ENCODE measurements at places on chromosomes 11 and 22.

DNA sequence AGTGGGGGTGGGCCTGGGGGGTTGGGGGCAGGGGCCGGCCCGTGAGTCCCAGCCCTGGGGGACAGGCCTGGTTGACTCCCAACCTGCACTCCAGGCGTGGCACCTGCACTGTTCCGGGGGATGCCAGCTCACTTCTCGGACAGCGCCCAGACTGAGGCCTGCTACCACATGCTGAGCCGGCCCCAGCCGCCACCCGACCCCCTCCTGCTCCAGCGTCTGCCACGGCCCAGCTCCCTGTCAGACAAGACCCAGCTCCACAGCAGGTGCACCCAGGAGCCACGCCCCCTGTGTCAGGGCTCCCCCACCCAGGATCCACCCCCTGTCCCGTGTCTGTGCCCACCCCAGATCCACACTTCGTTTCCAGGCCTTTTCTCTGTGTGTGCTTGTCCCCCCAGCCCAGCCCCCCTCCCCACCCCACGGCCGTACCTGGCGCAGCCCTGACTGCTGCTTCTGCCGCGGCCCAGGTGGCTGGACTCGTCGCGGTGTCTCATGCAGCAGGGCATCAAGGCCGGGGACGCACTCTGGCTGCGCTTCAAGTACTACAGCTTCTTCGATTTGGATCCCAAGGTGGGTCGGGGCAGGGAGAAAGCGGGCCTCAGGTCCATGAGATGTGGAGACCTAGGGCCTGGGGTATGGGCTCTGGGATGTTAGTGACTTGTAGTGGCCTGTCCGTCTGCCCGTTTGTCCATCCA lies 4.8 kb downstream of the FERMT3 start:
- DNase-seq: no peak

DNA sequence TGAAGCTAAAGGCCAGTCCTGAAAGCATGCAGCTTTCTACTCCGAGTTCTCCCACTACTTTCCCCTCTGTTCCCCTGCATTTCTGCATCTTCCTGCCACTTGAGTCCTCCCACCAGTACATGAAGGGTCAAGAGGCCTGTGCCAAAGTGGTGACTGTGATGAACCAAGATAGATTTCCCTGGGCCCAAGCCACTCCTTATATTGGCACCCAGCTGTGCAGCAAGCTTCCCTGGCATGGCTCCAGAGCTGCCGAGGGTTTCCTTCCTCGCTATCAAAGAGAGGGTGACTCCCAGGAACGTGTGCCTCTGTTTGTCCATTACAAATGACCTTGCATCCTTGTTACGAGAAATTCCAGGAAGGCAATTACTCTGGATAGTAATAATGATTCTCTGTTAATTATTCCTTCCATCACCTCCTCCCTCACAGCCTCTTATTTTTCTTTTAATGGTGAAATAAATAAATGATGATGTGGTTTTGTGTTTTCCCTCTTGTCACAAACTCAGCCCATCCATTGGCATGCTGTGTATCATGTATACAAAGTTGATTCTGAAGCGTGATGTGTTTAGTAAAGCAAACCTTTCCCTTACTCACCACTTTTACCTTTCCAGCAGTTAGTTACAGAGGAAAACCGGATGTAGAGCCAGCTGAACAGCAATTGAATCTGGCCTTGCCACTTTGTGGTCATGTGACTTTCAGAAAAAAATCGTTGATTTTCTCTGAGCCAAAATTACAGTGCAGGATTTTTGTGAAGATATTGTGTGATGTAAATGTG lies 8.3 kb downstream of the SRSF8 start:
- peak; percentile 47 for DNase-seq

- no peak for DNase-seq
Measured at GRCh38 chr11:22774716-22775115, 54.9 kb downstream of the SVIP start.

DNA sequence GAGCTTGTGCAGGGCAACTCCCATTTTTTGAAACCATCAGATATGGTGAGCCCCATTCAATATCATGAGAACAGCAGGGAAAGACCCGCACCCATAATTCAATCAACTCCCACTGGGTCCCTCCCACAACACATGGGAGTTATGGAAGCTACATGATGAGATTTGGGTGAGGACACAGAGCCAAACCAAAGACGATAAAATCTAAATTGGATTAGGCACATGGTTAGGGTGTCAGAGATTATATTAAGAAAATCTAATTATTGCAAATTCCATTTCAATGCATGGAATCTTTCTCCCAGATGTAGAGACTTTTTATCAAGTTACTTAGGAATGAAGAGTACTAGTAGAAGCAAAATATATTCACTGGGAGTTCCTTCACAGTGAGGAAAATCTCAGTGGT lies 324.9 kb downstream of the JRKL start:
- DNase-seq: no peak

DNA sequence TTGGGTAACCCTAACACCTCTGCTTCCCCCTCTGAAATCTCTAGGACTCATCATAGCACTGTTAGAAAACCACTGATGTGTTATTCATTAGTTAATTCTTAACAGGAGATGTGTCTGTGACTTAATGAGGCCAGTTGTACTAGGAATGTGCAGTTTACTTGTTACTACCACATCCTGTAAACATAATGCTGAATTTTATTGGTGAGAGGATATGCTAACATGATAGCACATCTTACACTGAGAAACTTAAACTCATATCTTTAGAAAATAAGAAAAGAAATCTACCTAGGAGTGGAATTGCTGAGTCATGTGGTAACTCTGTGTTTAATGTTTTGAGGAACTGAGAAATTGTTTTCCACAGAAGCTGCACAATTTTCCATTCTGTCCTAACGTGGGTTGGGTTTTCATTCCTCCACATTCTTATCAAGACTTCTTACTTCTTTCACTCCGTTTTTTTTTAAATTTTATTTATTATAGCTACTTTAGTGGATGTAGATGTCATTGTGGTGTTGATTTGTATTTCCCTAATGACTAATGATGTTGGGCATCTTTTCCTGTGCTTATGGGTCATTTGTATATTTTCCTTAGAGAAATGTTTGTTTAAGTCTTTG lies 33.7 kb downstream of the RNF121 start:
- DNase-seq: no peak

DNA sequence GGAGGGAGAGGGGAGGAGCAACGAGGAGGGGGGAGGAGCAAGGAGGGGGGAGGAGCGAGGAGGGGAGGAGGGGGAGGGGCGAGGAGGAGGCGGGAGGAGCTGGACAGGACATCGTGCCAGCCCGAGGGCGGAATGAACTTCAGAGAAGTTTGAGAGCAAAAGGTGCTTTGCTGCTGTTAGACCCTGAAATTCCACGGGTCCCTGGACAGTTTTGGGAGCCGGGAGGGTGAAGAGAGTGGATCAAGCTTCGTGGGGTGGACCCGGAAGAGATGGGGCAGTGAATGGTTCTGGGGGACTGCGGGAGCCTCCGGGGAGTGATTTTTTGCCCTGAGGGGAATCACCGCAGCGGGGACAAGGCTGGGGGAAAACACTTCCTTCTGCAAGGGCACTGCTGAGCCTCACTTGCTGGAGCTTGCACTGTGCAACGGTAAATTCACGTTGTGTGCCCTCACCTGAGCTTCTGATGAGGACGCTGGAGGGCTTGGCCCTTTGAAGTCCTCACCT lies 10.7 kb upstream of the NLRP6 start:
- DNase-seq: no peak

DNA sequence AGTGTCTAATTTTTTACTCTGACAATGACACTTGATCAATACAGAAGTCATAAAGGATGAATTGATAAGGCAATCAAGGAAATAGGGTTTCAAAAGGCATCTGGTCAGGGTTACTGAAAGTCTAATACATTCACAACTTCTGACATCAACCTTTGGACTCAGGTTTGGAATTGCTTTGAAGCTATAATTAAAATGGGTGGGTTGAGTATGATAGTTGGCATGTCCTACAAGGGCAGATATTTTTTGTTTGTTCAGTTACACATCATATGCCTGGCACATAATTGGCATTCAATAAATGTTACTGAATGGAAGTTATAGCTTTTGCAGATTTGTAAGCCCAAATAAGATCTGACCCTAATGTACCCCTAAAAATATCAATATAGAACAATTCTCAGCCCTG lies 7.3 kb upstream of the FUT4 start:
- no peak for DNase-seq

- no peak for DNase-seq
Measured at GRCh38 chr11:17699147-17700114, 19.9 kb upstream of the MYOD1 start.

GRCh38 chr11:61529537-61530225 lies 21.1 kb downstream of the LRRC10B start:
- no peak for DNase-seq

- DNase-seq: no peak
Measured at GRCh38 chr22:50691521-50691920, 18.9 kb downstream of the SHANK3 start.

DNA sequence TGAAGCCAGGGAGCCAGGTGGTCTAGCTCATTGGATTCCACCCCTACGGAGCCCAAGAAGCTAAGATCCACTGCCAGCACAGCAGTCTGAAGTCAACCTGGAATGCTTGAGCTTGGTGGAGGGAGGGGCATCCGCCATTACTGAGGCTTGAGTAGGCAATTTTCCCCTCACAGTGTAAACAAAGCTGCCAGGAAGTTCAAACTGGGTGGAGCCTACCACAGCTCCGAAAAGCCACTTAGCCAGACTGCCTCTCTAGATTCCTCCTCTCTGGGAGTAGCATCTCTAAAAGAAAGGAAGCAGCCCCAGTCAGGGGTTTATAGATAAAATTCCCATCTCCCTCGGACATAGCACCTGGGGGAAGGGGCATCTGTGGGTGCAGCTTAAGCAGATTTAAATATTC lies 620.3 kb downstream of the NELL1 start:
- no peak for DNase-seq

- no peak for DNase-seq
Measured at GRCh38 chr11:97354026-97354425, 964.2 kb downstream of the JRKL start.

GRCh38 chr11:27770576-27770975 lies 70.3 kb upstream of the BDNF start:
- no peak for DNase-seq

- DNase-seq: peak; percentile 89
Measured at GRCh38 chr11:107565219-107565937, at the start of gene ALKBH8. ALKBH8 (minus strand) TSS chr11:107565735; CDS start chr11:107560893, 4,842 bp downstream.

DNA sequence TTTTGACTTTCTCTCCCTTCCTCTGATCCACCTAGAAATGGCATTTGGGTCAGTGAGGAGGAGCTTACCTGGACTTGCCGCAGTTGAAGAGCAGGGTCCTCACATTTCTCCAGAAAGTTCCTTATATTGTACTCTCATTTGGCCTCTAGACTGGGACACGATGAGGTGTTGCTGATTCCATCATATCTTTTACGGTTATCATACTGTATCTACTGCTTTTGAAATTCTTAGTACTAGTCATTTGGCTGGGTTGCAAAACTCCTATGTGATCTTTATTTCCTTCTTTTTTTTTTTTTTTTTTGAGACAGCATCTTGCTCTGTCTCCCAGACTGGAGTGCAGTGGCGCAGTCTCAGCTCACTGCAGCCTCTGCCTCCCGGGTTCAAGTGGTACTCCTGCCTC lies 58.7 kb upstream of the FAM181B start:
- DNase-seq: no peak

DNA sequence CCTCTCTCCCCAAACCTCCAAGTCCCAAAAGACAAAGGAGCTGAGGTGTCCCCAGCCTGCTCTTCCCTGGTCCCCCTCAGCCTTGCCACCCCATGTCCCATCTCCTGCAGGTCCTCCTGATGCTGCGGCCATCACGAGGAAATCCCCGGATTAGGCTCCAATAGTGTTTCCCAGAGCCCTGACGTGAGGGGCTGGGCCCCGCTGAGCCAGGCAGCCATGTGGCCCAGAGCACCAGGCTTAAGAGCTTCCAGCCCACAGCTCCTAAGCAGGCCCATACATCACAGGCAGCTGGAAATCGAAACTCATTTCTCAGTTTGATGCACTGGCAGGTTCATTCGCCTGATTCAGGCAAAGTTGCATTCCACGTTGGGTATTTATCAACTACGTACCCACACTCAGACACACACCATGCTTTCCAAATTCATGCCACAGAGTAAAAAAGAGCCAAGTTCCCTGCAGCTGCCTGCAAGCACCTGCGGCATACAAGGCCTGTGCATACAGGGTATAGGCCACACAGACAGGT lies 114.2 kb downstream of the CHST1 start:
- no peak for DNase-seq

- DNase-seq: no peak
Measured at GRCh38 chr11:60880643-60881282, 13.4 kb downstream of the ZP1 start.

GRCh38 chr22:50209893-50210292 lies 9.1 kb downstream of the SELENOO start:
- DNase-seq: peak; percentile 69

- DNase-seq: no peak
Measured at GRCh38 chr11:116778556-116778955, 5.8 kb upstream of the BUD13 start.

GRCh38 chr11:126892756-126893155 lies 107.8 kb downstream of the KIRREL3 start:
- DNase-seq: no peak

- peak; percentile 73 for DNase-seq
Measured at GRCh38 chr11:74325649-74326645, 14.5 kb upstream of the P4HA3 start.

GRCh38 chr11:18046116-18046777 lies at the start of gene TPH1:
TPH1 (minus strand) TSS chr11:18046269; CDS start chr11:18040762, 5,507 bp downstream.
- DNase-seq: no peak

DNA sequence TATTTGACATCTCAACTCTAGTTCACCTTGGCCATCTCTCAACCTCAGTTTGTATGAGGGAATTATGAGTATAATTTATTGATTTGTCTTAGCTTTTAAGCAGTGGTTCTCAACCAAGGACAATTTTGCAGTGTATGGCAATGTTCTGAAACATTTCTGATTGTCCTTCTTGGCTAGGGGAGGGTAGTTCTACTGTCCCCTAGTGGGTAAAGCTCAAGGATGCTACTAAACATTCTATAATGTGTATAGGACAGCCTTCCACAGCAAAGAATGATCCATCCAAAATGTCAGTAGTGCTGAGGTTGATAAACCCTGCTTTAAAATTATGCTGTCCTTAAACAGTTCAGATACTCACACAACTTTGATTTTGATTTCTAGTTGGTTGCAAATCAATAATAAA lies 78.1 kb upstream of the ALKBH3 start:
- DNase-seq: no peak

- DNase-seq: no peak
Measured at GRCh38 chr11:88348870-88349269, 11.3 kb upstream of the CTSC start.

GRCh38 chr11:78000193-78000592 lies 5.7 kb upstream of the INTS4 start:
- no peak for DNase-seq

GRCh38 chr11:2076441-2076840 lies 62.7 kb downstream of the IGF2 start:
- DNase-seq: no peak

DNA sequence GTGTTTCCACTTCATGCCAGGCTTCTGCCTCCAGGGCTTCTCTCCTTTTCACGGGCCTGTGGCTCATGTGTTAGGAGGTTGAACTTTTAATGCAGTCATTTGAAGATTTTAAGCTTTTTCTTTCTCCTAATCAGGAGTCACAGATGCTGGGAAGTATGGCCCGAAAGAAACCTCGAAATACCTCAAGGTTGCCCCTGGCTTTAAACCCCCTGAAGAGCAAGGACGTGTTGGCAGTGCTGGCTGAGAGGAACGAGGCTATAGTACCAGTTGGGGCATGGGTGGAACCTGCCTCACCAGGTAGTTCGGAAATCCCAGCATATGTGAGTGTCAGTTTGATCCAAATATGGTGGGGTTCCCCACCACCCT lies 571 bp downstream of the CCDC15 start:
- DNase-seq: no peak
